Stimulated activated CD8-positive, alpha-beta memory T cell treated with anti-CD3 and anti-CD28 coated beads, Interleukin-2, amount 100 ng/mL, for 48 hours (primary cell): ENCODE measurements at places on chromosomes 12 and 14.

- no peak for DNase-seq
Observed at GRCh38 chr14:69012256-69012953, 33.3 kb upstream of the ACTN1 start.

DNA sequence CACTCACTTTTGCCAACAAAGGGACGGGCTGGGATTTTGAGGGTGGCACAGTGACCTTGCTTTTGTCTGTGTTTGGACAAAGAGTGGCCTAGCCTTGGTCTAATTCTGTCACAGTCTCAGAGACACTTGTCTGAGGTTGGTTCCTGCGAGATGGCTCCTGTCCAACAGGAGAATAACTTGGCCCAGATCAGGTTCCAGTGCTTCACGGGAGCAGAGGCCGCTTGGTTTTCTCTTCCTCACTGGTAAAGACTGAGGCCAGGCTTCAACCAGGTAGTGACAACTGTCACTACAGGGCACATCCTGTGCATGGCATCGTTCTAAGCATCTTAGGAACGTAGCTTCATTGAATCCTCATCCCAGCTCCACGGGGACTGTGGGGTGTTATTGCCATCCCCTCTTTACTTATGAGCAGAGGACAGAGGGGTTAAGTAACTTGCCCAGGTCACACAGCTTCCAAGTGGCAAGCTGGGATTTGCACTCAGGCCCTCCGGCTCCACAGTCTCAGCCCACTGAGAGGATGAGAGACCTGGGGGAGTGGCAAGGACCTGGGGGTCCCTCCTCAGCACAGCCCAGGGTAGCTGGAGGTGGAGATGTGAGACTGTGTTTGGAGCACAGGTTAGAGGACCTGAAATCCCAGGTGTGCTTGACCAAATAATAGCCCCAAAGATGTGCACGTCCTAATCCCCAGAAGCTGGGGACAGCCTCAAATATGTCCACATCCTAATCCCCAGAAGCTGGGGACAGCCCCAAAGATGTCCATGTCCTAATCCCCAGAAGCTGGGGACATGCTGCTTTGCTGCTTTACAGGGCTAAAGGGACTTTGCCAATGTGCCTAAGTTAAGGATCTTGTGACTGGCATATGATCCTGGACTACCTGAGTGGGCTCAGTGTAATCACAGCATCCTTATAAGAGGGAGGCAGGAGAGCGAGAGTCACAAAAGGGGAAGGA lies 179.2 kb upstream of the RTL1 start:
- no peak for DNase-seq

GRCh38 chr14:71694591-71695530 lies 237.4 kb upstream of the RGS6 start:
- DNase-seq, result no peak

GRCh38 chr12:92504594-92504981 lies 198.2 kb upstream of the PLEKHG7 start:
- no peak for DNase-seq

- DNase-seq, result no peak
Observed at GRCh38 chr12:26044007-26044394, 80.8 kb downstream of the BHLHE41 start.

DNA sequence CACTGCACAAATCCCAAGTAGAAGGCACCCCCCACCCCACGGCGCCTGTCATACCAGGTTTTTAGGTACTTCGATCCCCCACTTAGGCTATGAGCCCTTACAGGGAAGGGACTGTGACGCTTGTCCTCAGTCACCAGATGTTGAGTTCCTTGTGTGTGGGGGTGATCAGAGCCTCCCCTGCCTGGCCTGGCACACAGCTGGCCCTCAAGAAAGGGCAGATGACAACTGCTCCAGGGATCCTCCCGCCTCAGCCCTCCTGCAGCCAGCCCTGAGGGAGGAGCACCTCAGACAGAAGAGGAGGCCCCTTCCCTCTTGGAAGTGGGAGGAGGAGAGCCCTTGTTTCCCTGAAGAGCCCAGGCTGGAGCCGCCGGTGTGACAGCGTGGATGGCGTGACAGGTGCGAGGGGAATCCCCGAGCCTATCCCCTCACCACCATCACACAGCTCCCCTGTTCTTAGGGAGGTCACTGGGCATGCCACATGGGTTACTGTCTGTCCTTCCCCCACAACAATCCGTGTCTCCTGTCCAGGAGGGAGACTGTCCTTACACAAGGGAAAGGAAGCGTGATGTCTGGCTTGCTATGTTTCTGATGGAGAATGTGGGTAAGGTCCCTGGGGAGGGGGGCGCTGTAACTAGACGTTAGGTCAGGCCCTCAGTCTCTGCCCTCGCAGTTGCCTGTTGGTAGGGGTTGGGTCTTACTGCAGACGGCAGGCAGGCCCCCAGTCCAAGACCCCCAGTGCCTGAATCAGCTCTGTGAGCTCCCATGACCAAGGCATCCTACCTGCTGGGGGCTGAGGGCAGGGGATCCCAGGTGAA lies 31.4 kb downstream of the P2RX4 start:
- DNase-seq, result no peak

GRCh38 chr12:124321556-124322270 lies 26.8 kb downstream of the RFLNA start:
- no peak for DNase-seq

- no peak for DNase-seq
Observed at GRCh38 chr12:102543494-102544485, 63.4 kb upstream of the IGF1 start.

GRCh38 chr12:119694111-119694510 lies 26.2 kb downstream of the PRKAB1 start:
- no peak for DNase-seq

DNA sequence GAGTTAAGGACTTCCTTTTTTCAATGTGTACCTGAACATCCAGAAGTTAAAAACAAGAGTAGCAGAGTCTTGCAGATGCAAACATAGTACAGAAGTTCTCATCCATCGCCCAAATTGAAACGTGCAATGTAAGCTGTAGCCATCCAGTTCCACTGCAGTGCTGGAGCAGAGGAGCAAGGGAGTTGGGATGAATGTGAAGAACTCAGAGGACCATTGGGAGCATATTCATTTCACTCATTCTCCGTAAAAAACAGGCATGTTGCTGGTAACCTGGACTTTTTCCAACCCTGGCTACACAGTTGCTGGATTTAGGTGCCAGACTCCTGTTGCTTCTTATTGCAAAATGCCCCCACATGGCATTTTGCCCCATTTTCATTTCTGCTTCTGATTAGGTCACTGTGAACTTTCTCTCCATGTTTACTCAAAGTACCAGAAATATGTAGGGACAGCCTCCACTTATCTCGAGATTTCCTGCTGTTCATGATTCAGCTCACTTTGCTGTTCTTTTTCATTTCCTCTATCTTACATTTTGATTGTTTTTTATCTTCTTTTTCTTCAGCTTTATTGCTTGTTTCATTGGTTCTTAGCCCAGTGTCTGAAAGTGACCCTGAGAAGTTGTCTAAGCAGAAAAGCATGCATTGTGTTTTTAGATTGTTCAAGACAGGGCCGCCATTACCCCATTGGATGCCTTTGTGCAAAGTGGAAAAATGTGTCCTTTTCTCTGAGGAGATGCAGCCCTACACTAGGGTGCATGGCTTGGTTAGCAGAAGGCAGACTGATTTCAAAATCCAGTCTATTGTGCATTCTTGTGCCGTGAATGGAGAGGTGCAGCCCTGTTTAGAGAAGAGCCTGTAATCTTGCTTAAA lies 109.0 kb upstream of the AMIGO2 start:
- DNase-seq, result no peak

- no peak for DNase-seq
Observed at GRCh38 chr12:57058454-57058853, 8.5 kb upstream of the MYO1A start.

DNA sequence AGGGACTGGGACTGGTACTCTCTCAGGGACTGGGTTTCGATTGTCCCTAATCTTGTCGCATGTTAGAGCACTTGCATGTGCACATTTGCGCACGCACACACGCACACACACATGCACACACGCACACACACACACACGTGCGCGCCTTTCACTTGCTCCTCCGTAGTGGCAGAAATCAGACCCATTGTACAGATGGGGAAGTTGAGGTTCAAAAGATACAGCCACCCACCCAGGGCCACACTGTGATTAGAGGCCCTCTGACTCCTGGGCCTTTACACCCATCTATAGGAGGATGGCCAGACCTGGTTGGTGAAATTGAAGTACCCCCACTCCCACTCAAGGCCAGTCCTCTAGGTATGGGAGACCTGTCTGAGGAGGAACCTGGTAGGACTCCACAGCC lies 167.8 kb upstream of the LHX5 start:
- DNase-seq, result no peak

GRCh38 chr14:101627915-101628262 lies 66.6 kb downstream of the DIO3 start:
- no peak for DNase-seq
